Stimulated activated CD4-positive, alpha-beta T cell treated with anti-CD3 and anti-CD28 coated beads, Interleukin-1b, Interleukin-23, amount 100 ng/mL, for 1 hour (primary cell): ENCODE measurements at places on chromosomes 16 and 17.

- DNase-seq: no peak
These were observed 143.2 kb downstream of the PHKB start for GRCh38 chr16:47604306-47604705.

DNA sequence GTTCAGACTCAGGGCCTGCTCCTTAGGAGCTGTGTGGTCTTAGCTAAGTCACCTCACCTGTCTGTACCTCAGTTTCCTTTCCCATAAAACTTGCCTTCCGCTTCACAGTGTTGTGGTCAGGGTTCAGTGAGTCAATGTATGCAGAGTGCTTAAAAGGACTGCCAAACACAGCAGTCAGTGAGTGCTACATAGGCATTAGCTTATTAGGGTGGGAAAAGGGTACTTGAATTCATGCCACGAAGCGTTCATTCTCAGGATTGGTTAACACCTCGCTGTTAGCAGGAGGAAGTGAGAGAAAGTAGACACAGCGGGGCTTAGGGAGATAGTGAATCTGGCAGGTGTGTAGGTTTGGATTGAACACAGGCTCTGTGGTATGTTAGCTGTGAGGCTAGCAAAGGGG, 155.2 kb downstream of the SHISA9 start:
- DNase-seq: no peak

DNA sequence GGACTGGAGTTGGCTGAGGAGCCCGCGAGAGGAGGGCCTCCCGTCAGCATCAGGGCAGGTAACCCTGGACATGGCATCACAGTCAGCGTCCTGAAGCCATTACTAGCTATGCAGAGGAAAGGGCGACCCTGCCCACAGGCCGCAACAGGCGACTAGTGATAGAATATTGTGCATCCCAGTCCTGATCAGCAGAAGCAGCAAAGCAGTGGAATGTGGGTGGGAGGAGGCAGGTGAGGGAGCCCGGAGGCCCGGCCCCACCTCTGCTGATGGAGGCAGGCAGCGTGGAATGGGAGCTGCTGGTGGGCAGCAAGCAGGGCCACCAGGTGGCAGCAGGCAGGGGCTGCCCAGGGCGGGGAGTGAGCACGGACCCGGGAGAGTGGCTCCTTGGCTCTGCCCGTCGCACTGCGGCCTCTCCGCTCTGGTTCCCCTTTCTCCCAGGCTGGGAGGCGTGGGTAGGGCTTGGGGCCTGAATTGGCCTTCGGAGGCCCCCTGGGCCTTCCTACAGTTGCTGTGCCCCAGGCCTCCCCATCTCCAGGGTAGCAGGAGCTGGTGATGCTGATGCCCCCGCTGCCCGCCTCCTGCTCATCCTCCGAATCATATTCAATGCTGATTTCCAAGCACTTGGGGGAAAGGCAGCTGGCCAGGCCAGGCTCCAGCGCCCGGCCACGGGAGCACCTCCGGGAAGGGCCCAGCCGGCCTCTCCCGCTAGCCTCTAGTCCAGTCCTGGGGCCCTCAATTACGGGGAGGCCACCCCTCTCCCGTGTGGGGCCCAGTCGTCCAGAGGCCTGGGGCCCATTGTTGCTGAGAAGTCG, 20.2 kb downstream of the TSPOAP1 start:
- no peak for DNase-seq

DNA sequence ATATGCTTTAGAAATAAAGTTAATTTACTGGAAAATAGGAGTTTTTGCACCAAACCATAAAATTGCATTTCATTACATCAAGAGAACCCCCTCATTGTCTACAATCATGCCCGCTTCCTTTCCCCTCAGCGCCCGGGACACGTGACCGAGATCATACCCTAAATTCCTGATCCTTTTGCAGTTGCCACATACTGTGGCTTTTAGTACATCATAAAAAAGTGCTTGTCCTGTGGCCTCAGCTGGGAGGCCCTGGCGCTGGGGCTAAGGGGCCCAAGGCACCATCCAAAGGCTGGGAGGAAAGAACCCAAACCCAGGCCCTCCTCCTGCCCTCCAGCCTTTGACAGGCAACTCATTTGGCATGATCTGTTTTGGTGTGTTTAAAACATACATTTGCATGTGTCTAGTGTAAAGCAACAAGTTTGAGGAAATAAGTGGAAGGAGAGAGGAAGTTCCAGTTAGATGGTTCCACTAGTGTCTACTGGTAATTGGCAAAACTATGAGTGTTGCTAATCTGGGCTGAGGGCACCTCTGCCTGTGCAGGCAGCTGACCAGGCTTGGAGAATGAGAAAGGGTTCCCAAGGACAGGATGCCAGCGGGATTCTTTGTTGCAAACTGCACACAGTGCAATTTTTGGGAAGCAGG, 6.0 kb downstream of the CDK5R1 start:
- DNase-seq: no peak

DNA sequence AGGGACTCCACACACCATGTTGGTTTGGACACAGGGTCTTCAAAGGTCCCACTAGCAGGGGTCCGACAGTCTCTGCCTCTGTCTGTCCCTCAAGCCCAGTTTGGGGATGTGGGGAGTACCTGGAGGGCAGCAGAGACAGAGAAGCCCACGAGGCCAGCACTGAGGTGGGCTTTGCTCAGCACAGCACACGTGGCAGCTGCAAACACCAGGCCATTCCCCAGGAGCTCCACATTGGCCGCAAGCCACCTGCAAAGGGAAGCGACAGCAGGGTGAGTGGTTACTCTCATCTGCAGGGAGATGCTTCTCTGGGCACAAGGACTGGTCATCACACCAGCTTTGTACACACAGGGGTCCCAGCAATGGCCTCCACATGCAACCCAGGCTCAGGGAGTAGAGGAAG, 62.0 kb downstream of the ABCC6 start:
- DNase-seq: no peak

DNA sequence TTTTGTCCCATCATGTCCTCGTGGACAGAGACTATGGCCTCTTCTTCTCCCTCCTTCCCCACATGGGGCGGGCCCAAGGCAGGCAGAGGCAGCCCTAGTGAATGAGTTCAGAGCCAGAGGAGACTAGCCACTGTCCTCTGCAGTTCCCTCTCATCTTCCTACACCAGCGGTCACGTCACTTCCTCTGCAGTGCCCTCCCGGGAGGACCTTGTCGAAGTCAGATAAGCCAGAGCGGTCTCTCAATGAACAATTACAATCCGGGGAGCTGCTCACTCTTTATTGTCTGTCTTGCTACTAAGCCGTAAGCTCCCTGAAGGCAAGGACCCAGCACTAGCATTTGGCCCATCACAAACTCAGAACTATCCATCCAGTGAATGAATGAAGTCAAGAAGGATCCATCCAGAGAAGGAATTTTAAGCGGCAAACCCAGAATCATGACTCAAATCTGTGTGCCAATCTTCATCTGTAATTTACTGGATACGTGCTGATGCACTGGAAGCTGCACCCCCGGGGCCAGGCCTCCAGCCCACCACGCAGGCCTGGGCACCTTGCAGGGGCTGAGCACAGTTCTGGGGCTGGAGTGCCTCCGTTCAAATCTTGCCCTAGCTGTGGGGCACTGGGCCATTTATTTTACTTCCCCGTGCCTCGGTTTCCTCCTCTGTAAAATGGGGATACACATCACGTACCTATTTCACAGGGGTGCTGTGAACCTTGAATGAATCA, 18.1 kb downstream of the ZNF423 start:
- no peak for DNase-seq

GRCh38 chr17:83121921-83122820, 42.8 kb downstream of the METRNL start:
- no peak for DNase-seq

DNA sequence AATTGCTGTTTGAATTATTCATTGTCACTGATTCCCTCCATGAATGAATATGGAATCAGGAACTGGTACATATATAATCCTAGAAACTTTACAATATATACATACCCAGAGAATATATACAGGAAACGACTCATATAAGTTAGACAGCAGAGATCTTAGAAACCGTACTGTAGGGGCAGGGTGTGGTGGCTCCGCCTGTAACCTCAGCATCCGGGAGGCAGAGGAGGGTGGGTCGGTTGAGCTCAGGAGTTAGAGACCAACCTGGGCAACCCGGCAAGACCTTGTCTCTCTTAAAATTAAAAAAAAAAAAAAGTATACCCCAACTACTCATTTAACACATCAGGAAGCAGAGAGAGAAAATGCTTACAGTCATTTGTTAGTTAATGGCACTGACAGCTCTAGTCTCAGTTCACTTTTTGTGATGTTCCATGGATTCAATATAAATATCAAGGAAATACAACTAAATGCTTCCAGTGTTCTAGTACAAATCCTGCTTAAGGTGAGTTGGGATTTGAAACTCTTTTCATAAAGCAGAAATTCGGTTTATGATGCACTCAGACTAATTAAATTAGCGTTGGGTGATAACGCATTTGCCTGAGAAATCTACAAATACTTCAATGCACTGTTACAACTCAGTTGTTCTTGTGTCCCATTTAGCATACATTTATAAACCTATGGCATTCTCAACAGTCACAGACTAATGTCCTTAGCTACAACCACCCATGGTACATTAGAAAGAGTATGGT, 5.6 kb downstream of the GLG1 start:
- DNase-seq: no peak

DNA sequence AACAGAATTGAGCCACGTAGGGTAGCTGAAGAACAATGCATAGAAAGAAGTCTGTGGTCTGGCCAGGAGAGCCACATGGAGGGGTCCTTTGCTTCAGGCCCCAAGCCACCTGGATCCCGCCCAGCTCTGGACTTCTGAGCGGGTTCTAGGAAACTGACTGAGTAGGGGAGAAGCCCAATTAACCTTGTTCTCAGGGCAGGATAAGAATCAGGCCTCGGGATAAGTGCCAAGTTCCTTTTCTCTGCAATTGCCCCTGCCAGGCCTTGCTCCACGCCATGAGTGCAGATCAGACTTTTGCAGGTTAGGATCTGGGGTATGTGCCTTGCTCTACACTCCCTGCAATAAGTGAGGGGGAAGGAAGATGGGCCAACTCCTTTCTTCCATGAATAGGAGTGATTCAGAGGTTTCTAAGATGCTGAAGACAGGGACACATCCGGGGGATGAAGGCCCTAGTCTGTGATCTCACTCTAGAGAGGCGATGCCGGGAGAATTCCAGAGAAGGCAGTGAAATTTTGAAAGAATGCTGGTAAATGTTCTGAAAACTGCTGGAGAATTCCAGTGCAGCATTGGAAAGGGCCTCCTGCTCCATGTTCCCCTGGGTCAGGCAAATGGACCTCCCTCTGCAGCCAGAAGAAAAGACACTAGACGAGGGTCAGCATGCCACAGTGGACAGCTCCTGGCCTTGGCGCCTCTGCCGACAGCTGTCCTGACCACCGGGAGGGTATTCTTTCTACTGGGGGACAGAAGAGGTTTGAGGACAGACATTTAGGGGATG, 5.8 kb downstream of the NEUROD2 start:
- DNase-seq: no peak

DNA sequence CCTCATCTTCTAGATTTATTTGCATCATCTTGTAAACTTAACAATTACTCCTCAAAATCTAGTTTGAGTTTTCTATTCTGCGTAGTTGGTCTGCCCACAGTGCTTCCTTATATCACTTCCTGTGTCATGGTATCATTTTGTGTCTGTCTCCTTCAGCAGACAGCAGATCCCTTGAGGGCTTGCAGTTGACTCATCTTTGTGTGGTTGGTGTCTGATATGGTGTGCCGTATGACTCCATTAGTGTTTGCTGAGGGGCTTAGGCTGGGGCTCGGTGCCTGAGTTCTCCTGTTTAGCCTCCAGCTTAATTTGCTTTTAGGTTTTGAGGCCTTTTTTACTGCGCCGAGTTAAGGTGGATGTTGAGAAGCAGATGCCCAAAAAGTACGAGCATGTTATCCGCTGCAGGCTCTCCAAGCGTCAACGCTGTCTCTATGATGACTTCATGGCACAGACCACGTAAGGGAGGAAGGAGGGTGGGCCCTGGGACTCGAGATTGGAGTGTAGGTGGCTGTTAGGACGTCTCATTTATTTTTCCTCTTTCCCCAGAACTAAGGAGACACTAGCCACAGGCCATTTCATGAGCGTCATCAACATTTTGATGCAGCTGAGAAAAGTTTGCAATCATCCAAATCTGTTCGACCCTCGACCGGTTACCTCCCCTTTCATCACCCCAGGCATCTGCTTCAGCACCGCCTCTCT, 16.9 kb downstream of the SRCAP start:
- no peak for DNase-seq

GRCh38 chr16:89346869-89347268, 129.4 kb downstream of the ZNF778 start:
- DNase-seq: no peak
